ENCODE measurements at places on chromosomes 5 and 9. TPM values are rescaled to one million over a fixed set of nuclear protein-coding genes. Genes with fewer than 3 reads are reported as not detected.
A peak's percentile ranks its signal among the peaks of the same experiment; 100 is the strongest.

CEP72 gene
- total RNA-seq: 23.6 TPM

FOXD4L5 gene
- not detected for total RNA-seq

MIGA2 gene
- 84.0 TPM for total RNA-seq

NCBP1 gene
- total RNA-seq: 34.1 TPM

HSPB3 gene
- not detected for total RNA-seq

CRAT gene
- 6.6 TPM for total RNA-seq

MLANA gene
- not detected for total RNA-seq

NEUROG1 gene
- total RNA-seq: not detected

SARDH gene
- total RNA-seq: 8.8 TPM

PCDHGB5 gene
- 0.35 TPM for total RNA-seq

DNA sequence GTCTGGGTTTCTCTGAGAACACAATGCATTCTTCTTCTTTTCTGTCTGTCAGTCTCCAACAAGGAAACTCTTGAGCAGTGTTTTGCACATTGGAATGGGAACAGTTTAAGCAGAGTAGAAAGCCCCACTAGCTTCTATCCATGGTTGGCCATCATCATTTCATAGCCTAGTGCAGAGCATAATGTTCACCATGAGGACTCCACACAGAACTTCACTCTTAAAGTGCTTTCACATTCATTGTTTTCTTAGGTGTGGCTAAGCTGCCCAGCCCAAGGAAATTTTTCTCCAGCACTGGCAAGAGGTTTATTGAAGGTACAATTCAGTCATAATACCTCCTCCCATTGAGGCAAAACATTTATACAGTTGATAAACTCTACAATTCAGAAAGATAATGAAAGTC lies 503.0 kb upstream of the CD180 start:
- no peak for DNase-seq
- no peak overlapping the region for H3K4me3 ChIP-seq
- H3K36me3 ChIP-seq: no peaks in the 10 kb centered on the region

DNA sequence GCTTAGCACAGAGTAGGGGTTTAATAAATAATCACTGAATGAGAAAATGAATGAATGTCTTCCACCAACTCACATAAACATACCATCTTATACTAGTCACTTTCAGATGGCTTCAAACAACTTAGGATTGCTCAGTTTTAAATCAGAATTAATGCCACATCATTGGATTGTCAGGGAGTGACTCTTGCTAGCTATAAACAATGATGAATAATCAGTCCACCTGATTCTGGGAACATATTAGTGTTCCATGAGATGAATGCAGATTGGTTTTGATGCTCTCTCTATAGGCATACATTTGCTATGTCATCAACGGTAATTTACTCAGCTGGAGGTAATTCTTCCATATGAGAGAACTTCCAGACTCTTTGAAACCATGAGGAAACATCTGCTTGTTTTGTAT lies 97.4 kb downstream of the CDH9 start:
- no peaks in the 10 kb centered on the region for H3K4me1 ChIP-seq
- H3K27me3 ChIP-seq: no peaks in the 10 kb centered on the region
- H3K36me3 ChIP-seq: no peaks in the 10 kb centered on the region

- H3K27ac ChIP-seq: no peak overlapping the region
- no peak overlapping the region for H3K4me3 ChIP-seq
- H3K36me3 ChIP-seq: no peaks in the 10 kb centered on the region
- H3K27me3 ChIP-seq: no peaks in the 10 kb centered on the region
- H3K4me1 ChIP-seq: no peaks in the 10 kb centered on the region
These were observed 67.4 kb downstream of the EFNA5 start for GRCh38 chr5:107603349-107603748.

- H3K36me3 ChIP-seq: no peaks in the 10 kb centered on the region
- H3K4me1 ChIP-seq: no peaks in the 10 kb centered on the region
- no peak for DNase-seq
- H3K27me3 ChIP-seq: no peaks in the 10 kb centered on the region
- H3K4me3 ChIP-seq: no peak overlapping the region
These were observed 946.0 kb downstream of the NR2F1-AS1 start for GRCh38 chr5:92635001-92635461.

GRCh38 chr9:90958328-90958727 lies 156.7 kb downstream of the SYK start:
- no peaks in the 10 kb centered on the region for H3K27me3 ChIP-seq
- DNase-seq: no peak
- no peak overlapping the region for H3K27ac ChIP-seq
- H3K4me3 ChIP-seq: no peak overlapping the region

DNA sequence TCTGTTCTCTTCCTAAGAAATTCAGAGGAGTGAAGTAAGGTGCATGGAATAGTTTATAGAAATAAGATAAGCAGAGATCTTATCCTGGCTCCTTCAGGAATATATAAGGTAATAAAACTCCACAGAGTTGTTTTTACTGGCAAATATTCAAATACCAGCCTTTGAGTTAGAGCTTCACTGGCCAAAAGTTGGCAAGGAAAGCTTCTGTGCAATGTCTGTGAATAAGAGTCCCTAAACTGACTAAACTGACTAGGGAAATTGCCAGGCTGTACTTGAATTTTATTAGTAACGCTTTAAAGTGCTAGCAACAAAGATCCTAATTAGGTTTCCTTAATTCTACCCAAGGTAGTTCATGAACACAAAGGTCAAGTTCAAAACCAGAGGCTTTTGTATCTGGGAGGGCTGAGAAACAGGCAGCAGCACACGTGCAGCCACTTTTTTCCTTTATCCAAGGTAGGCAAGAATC lies 131.1 kb upstream of the MPDZ start:
- H3K27ac ChIP-seq: no peak overlapping the region
- DNase-seq: no peak
- H3K27me3 ChIP-seq: no peaks in the 10 kb centered on the region
- H3K4me3 ChIP-seq: no peak overlapping the region

- H3K27ac ChIP-seq: no peak overlapping the region
- H3K36me3 ChIP-seq: no peaks in the 10 kb centered on the region
- H3K27me3 ChIP-seq: no peaks in the 10 kb centered on the region
- DNase-seq: no peak
These were observed 61.4 kb upstream of the CKMT2 start for GRCh38 chr5:81171769-81172168.

- no peak overlapping the region for H3K4me3 ChIP-seq
- H3K27me3 ChIP-seq: no peaks in the 10 kb centered on the region
- no peak overlapping the region for H3K27ac ChIP-seq
- H3K4me1 ChIP-seq: no peaks in the 10 kb centered on the region
- peaks cover 4% of the 10 kb centered on the region for H3K36me3 ChIP-seq
- no peak for DNase-seq
These were observed 66.9 kb downstream of the FANCC start for GRCh38 chr9:95250462-95251221.

DNA sequence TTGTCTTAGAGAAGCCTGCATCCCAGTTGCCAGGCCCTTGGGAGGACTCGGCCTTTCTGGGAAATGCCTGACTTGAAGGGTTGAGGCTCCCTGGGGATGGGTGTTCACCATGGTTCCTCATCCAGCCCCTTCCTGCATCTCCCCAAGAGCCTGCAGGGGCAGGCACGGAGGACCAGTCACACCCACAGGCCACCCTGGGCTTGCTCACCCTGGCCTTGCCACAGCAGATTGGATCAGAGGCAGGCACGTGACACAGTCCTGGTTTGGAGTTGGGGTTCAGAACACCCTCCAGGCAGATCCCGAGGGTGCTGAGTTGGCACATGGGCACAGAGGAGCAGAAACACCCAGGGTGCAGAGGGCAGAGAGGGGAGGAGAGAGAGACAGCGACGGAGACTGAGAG lies 286.1 kb downstream of the PBX3 start:
- H3K27ac ChIP-seq: no peak overlapping the region
- H3K36me3 ChIP-seq: no peaks in the 10 kb centered on the region
- H3K4me3 ChIP-seq: no peak overlapping the region
- no peaks in the 10 kb centered on the region for H3K27me3 ChIP-seq
- H3K4me1 ChIP-seq: no peaks in the 10 kb centered on the region

GRCh38 chr5:71907001-71907588 lies 188.0 kb downstream of the CARTPT start:
- H3K27me3 ChIP-seq: peaks cover 3% of the 10 kb centered on the region
- no peak for DNase-seq
- no peak overlapping the region for H3K27ac ChIP-seq
- no peak overlapping the region for H3K4me3 ChIP-seq
- H3K4me1 ChIP-seq: no peaks in the 10 kb centered on the region

DNA sequence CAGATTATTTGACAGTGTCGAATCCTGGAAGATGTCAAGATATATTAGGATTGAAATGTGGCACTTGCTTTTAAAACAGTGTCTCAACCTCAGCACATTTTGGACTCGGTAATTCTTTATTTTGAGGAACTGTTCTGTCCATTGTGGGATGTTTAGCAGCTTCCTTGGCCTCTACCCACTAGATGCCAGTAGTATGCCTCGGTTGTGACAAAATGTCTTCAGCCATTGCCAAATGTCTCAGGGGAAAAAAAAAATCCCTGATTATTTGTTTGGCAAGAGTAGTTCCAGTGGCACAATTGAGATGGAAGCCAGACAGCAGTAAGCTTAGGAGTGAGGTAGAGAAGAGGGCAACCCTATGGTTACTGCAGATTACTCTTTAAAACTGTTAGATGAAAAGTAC lies 694.5 kb upstream of the RIOK2 start:
- H3K27me3 ChIP-seq: no peaks in the 10 kb centered on the region
- no peak overlapping the region for H3K27ac ChIP-seq
- H3K4me3 ChIP-seq: no peak overlapping the region
- DNase-seq: no peak

DNA sequence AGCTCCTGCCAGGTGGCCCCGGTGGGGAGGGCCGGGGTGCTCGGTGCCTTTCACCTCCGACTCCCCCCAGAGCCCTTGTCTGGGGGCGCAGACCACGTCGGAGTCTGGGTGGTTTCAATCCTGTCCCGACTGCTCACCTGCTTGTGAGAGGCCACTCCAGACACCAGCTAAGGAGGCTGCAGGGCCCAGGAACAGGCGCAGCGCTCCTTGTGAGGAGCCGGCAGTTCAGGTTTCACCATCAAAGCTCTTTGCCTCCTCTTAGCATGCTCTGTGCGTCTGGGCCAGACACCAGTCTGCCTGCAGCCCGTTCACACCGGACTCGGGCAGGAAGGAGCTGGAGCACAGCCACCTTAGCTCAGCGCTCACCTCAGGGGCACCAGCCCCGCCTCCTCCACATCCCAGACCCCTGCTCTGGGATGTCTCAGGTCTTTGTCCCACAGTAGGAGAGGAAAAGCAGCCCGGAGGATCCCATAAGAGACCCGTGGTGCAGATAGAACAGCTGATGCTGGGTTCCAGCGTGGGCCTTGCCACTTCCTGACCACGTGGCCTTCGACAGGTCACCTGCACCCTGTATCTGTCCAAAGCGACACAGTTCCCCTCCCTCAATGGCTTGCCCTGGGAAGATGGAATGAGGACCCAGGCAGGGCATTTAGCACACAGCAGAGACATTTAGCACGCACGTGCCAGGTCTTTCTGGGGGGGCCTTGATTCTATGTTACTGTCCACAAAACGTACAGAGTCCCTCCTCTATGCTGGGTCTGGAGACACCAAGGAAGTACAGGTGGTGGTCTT lies 106.2 kb upstream of the LMX1B start:
- no peaks in the 10 kb centered on the region for H3K4me1 ChIP-seq
- peaks cover 17% of the 10 kb centered on the region for H3K27me3 ChIP-seq
- peaks cover 8% of the 10 kb centered on the region for H3K36me3 ChIP-seq
- no peak overlapping the region for H3K4me3 ChIP-seq

DNA sequence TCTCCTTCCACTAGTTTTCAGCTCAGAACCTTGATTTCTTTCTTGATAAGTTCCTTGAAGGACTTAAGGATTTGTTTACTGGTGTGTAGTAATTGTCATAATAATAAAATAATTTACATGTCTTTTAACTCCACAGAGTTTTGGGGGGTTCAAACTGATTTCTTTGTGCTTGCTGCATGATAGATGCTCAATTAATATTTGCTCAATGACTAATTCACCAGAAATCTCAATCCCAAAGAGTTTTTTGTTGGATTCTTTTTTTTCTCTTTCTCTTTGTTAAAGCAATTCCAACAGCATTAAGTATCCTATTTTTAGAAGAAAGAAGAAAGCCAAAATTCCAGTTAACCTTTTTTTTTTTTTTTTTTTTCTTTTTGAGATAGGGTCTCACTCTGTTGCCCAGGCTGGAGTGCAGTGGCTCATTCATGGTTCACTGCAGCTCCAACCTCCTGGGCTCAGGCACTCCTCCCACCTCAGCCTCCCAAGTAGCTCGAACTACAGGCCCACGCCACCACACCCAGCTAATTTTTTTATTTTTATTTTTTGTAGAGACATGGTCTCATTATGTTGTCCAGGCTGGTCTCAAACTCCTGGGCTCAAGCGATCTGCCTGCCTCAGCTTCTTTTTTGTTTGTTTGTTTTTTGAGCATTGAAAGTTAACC lies 10.8 kb downstream of the FAF2 start:
- H3K36me3 ChIP-seq: no peaks in the 10 kb centered on the region
- no peak overlapping the region for H3K4me3 ChIP-seq
- H3K27ac ChIP-seq: no peak overlapping the region
- no peaks in the 10 kb centered on the region for H3K27me3 ChIP-seq
- DNase-seq: no peak

- H3K27me3 ChIP-seq: peaks cover 3% of the 10 kb centered on the region
- no peak overlapping the region for H3K27ac ChIP-seq
- H3K36me3 ChIP-seq: no peaks in the 10 kb centered on the region
These were observed 233.5 kb downstream of the FRMD3 start for GRCh38 chr9:83304686-83305085.

GRCh38 chr5:169655353-169655752 lies 18.3 kb downstream of the DOCK2 start:
- H3K27me3 ChIP-seq: no peaks in the 10 kb centered on the region
- peak overlapping the region; percentile 18 for H3K27ac ChIP-seq
- no peak overlapping the region for H3K4me3 ChIP-seq
- DNase-seq: no peak

GRCh38 chr5:2266641-2267240 lies 384.0 kb upstream of the IRX4 start:
- no peak overlapping the region for H3K27ac ChIP-seq
- no peak overlapping the region for H3K4me3 ChIP-seq
- H3K27me3 ChIP-seq: peaks cover 19% of the 10 kb centered on the region
- no peak for DNase-seq
- H3K4me1 ChIP-seq: no peaks in the 10 kb centered on the region
- H3K36me3 ChIP-seq: no peaks in the 10 kb centered on the region

DNA sequence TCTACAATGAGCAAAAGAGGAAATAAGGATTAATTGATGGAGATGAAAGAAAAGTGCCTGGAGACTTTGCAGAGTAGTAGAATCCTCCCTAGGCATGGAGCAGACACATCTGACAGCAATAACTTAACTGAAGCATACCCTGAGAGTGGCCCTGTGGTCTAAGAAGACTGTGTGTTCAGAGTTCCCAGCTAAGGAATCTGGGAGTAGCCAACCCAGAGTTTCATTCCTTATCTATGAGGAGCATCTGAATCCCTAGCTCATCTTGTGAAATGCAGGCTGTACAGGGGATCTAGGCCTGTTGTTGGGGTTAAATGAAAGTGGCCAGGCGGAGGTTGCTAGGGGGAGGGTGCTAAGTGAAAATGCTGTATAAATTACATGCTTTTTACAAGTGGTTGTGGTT lies 233.1 kb upstream of the FBXL7 start:
- H3K4me3 ChIP-seq: no peak overlapping the region
- H3K36me3 ChIP-seq: no peaks in the 10 kb centered on the region
- no peak overlapping the region for H3K27ac ChIP-seq
- H3K4me1 ChIP-seq: no peaks in the 10 kb centered on the region

- no peaks in the 10 kb centered on the region for H3K4me1 ChIP-seq
- H3K27ac ChIP-seq: no peak overlapping the region
- no peaks in the 10 kb centered on the region for H3K36me3 ChIP-seq
- DNase-seq: no peak
- no peak overlapping the region for H3K4me3 ChIP-seq
These were observed 9.1 kb upstream of the CTXN3 start for GRCh38 chr5:127639828-127640227.

GRCh38 chr5:156561651-156562050 lies 234.7 kb downstream of the SGCD start:
- H3K27me3 ChIP-seq: peaks cover 2% of the 10 kb centered on the region
- H3K4me1 ChIP-seq: no peaks in the 10 kb centered on the region
- no peak overlapping the region for H3K27ac ChIP-seq
- H3K4me3 ChIP-seq: no peak overlapping the region
- H3K36me3 ChIP-seq: no peaks in the 10 kb centered on the region
- no peak for DNase-seq
